ENCODE measurements at places on chromosomes 12 and 14.

GRCh38 chr12:88299567-88300101, 157.5 kb downstream of the TMTC3 start:
- H3K4me1 ChIP-seq, result peaks cover 9% of the 10 kb centered on the region
- H3K4me3 ChIP-seq, result no peak overlapping the region
- no peaks in the 10 kb centered on the region for H3K27me3 ChIP-seq

DNA sequence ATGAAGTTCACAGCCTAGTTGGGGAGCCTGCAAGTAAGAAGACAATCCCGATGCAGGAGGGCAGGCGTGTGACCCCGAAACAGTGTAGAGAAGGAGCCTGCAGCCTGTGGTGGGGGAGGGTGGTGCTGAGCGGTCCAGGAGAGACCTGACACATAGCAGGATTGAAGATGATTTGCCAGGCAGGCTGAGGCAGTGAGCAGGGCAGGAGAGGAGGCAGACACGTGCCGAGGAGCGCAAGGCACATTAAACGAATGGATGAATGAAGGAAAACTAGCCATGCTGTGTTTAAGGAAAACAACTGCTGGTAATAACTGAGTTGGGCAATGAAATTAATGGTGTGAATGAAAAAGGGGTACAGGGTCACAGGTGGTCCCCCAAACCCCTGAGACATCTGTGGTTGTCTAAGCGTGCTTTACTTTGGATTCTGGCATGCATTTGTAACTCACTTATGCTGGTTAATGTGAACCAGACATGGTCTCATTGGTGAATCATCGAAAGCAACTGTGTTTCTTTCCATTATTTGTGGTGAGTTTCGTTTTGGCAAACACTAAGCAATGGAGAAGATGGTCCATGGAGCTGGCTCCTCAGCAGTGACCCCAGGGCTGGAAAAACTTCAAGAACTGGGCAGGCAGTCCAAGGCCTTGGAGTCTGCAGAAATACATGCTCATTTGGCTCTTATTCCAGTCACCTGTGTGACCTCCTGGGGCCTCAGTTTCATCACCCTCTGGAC, 96.9 kb upstream of the EVL start:
- H3K27ac ChIP-seq, result no peak overlapping the region
- H3K36me3 ChIP-seq, result peaks cover 3% of the 10 kb centered on the region
- DNase-seq, result no peak
- H3K27me3 ChIP-seq, result peaks cover 29% of the 10 kb centered on the region
- no peak overlapping the region for H3K4me3 ChIP-seq

DNA sequence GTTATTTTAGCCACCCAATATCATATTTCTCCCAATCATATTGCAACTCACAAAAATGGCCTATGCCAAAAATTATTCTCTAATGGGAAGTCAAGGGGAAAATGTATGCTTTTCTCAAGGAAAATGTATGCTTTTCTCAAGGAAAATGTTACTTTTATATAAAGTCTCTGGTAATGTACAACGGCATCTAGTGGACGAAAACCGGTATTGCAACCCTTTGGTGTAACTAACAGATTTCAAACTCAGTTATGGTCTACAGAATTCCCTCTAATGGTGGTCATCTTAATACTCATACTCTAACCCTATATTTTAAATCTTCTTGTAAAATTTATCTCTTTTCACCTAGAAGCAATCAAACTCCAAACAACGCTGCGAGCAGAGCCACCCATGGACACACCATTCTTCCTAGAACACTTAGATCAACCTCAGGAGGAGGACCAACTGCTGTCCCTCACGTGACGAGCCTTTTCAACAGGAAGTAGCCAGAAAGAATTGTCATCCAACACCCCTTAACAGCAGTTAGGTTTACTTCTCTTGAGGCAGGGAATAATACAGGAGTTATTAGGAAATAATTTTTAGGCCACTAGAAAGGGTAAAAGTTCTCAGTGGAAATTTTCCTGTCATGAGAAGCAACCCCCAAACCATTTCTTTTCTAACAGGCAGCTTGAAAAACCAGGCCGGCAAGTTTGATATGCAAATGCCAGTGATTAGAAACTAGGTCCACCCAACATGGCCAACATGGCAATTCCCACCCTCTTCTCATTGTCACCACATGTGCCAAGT, 20.1 kb downstream of the APOBEC1 start:
- peaks cover 11% of the 10 kb centered on the region for H3K4me1 ChIP-seq
- H3K36me3 ChIP-seq, result no peaks in the 10 kb centered on the region
- H3K4me3 ChIP-seq, result no peak overlapping the region
- H3K27ac ChIP-seq, result no peak overlapping the region

- peaks cover 24% of the 10 kb centered on the region for H3K27me3 ChIP-seq
- H3K4me1 ChIP-seq, result peaks cover 1% of the 10 kb centered on the region
- no peak overlapping the region for H3K27ac ChIP-seq
- no peak for DNase-seq
- no peak overlapping the region for H3K4me3 ChIP-seq
Measured at GRCh38 chr12:15520083-15520482, 197.8 kb downstream of the PTPRO start.

DNA sequence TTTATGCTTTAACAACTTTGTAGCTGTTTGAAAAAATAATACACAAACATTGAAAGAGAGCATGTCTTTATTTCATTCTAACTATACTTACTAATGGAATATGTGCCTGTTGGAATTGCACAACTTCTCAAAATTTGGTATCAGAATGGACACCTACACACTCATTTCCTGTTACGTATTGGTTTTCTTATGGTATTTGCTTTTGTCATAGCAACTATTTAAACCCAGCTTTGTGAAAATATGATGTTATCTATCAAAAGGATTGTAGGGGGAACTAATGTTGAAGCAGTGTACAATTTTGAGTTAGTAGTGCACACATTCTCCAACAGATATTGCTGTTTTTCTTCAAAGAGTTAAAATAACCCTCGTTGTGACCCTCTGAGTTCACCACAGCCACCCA, 52.6 kb downstream of the RBMS2 start:
- H3K36me3 ChIP-seq, result no peaks in the 10 kb centered on the region
- no peaks in the 10 kb centered on the region for H3K27me3 ChIP-seq
- H3K4me1 ChIP-seq, result peaks cover 23% of the 10 kb centered on the region
- H3K27ac ChIP-seq, result no peak overlapping the region
- no peak overlapping the region for H3K4me3 ChIP-seq
- no peak for DNase-seq

- no peak overlapping the region for H3K4me3 ChIP-seq
- peaks cover 6% of the 10 kb centered on the region for H3K4me1 ChIP-seq
- DNase-seq, result no peak
- H3K27ac ChIP-seq, result no peak overlapping the region
- H3K27me3 ChIP-seq, result peaks cover 2% of the 10 kb centered on the region
Measured at GRCh38 chr14:32186248-32186647, 15.6 kb upstream of the RNU6-7 start.

DNA sequence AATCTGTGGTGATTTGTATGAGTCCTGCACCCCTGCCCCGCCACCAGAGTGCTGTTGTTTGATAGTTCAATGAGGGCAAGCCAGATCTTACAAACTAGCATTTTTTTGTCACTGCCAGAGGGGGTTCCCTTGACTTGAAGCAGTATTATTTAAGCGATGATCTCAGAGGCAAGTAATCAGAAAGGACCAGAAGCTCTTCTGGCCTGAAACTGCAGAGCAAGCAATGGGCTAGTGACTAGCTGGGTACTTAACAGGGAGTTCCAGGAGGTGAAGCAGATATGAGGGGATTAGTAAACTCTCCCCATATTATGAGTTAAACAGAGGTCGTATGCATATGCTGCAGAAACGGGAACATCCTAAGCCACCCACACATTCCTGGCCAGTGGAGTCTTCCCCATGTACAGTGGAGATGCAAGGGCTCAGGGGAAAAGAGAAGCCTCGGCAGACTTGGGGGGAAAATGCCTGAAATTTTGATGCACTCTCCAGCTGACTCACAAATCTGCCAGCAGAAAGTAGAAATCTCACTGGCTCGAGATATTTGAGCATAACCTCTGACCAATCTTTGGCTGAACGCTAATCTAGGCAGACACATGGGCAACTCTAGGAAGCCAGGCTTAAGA, 8.3 kb upstream of the CRACR2A start:
- peaks cover 21% of the 10 kb centered on the region for H3K36me3 ChIP-seq
- H3K27ac ChIP-seq, result no peak overlapping the region
- H3K4me1 ChIP-seq, result no peaks in the 10 kb centered on the region
- no peak overlapping the region for H3K4me3 ChIP-seq
- no peak for DNase-seq

GRCh38 chr12:110906516-110906915, 13.9 kb downstream of the MYL2 start:
- H3K27ac ChIP-seq, result no peak overlapping the region
- no peak overlapping the region for H3K4me3 ChIP-seq
- no peaks in the 10 kb centered on the region for H3K36me3 ChIP-seq
- H3K27me3 ChIP-seq, result peaks cover 3% of the 10 kb centered on the region

DNA sequence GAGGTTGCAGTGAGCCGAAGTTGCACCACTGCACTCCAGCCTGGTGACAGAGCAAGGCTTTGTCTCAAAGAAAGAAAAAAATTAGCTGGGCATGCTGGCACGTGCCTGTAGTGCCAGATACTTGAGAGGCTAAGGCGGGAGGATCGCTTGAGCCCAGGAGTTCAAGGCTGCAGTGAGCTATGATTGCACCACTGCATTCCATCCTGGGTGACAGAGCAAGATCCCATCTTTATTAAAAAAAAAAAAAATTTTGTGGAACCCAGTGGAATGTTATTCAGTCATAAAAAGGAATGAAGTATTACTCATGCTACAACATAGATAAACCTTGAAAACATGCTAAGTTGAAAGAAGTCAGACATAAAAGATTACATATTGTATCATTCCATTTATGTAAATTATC, 8.3 kb upstream of the ERBB3 start:
- no peak overlapping the region for H3K4me3 ChIP-seq
- no peaks in the 10 kb centered on the region for H3K4me1 ChIP-seq
- peaks cover 5% of the 10 kb centered on the region for H3K27me3 ChIP-seq
- no peak for DNase-seq
- H3K36me3 ChIP-seq, result no peaks in the 10 kb centered on the region
- no peak overlapping the region for H3K27ac ChIP-seq
